CD4-positive, alpha-beta T cell (primary cell): ENCODE measurements at places on chromosomes 16 and 17.

- DNase-seq, result no peak
Observed at GRCh38 chr17:353213-353837, 718 bp upstream of the RPH3AL start.

GRCh38 chr16:57865746-57866528, 63.6 kb upstream of the KIFC3 start:
- no peak for DNase-seq

DNA sequence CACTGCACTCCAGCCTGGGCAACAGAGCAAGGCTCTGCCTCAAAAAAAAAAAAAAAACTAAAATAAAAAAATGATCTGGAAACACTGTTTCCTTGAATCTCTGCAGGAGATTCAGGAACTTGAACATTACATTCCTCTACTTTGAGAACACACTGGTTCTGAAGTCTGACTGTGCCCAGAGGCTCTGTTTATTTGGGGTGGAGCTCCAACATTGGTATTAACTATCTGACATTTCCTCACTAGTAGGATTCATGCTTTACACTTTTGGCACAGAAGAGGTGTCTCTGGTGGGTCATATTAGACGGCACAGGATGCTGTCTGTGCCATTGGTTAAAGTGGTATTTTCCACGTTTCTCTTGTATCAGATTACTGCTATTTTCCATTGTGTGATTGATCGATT, 10.4 kb downstream of the SULT1A2 start:
- no peak for DNase-seq

GRCh38 chr16:25413975-25414374, 156.3 kb upstream of the ZKSCAN2 start:
- DNase-seq, result no peak

GRCh38 chr17:79338152-79338551, 263.5 kb downstream of the ENGASE start:
- no peak for DNase-seq

DNA sequence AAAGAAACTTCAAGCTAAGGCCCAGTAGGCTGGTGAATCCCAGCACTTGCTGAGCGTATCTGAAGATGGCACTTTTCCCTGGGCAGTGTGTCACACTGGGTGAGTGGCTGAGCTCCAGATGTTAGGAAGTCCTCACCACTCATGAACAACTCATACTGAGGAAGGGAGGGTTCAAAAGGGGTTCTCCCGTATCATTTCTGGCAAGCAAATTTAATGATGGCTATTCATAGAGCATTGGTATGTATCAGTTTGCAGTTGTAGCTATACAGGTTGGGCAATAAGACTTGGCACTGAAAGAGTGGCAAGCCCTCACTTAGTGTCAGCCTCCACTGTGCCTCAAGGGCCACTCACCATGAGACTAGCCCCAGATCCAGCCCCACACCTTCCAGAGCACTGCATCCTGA, 10.7 kb downstream of the GFOD2 start:
- DNase-seq, result no peak

DNA sequence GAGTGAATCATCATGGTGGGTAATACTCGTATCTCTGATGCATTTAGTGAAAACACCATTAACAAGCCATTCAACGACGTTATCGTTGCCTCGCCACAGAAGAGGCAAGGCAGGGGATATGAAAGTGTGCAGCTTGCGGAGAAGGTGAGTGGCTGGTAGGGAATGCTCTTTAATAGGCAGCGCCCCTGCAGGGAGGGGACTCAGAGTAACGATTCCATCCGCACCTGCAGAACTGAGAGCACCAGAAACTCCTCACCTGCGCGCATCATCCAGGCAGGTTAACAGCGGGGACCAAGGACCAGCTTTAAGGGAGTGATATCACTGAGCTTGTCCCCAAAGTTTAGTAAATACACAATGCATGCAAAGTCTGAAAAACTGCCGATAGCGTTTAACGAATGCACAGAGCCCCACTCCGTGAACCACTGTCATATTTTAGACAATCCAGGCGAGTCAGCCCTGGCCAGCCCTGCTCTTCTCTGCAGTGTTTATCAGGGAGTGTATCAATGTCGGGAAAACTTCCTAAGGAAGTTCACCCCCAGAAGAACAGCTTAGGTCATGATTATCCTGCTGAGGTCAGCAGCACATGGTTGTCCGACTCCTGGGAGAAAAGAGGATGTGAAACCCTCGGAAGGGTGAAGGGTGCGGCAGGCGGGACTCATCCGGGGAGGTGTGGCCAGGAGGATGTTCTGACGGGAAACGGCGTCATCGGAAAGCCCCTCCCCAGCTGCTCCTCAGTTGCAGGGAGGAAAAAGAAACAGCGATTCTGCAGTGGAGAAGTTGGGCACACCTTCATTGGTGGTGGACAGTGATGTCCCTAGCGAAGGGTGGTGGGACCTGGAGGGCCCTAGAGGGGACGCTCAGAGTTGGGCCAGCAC, 68.5 kb upstream of the DNAH17 start:
- peak; percentile 22 for DNase-seq

DNA sequence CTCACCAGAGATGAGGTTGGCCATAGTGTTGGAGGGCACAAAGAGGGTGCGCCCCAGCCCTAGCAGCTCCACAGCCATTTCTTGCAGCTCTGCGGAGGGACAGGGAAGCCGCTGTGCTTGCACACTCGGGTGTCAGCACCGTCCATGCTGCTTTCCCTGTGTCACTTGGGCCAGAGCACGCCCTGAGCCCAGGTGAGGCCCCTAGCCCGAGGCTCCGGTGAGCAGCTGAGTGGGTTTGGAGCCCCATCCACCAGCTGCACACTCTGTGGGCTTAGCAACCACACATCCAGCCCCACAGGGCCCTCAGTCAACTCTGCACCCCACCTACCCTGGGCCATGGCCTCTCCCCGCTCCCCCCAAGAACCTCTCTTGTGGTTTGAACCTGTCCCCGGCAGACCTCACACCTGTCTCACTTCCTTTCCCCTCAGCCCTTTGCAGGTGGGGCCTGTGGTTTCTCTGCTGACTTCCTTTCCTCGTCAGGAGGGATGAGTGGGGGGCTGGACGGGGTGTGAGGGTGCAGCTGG, 20.7 kb downstream of the TMEM235 start:
- DNase-seq, result peak; percentile 80

DNA sequence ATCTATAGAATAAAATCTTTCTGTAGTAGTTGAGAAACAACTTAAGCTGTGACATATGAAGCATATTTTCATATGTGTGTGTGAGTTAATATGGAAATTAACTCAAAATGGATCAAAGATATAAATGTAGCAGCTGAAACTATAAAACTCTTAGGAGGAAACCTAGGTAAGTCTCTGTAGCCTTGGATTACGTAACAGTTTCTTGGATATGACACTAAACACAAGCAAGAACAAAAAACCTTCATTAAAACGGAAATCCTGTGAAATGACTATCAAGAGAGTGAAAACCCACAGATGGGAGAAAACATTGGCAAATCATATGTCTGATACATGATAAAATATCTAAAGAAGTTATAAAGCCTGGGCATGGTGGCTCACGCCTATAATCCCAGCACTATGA, 104.4 kb downstream of the VPS53 start:
- no peak for DNase-seq

GRCh38 chr17:386141-386876, 33.7 kb upstream of the RPH3AL start:
- peak; percentile 74 for DNase-seq

GRCh38 chr16:83992624-83993023, 24.6 kb downstream of the NECAB2 start:
- DNase-seq, result no peak

DNA sequence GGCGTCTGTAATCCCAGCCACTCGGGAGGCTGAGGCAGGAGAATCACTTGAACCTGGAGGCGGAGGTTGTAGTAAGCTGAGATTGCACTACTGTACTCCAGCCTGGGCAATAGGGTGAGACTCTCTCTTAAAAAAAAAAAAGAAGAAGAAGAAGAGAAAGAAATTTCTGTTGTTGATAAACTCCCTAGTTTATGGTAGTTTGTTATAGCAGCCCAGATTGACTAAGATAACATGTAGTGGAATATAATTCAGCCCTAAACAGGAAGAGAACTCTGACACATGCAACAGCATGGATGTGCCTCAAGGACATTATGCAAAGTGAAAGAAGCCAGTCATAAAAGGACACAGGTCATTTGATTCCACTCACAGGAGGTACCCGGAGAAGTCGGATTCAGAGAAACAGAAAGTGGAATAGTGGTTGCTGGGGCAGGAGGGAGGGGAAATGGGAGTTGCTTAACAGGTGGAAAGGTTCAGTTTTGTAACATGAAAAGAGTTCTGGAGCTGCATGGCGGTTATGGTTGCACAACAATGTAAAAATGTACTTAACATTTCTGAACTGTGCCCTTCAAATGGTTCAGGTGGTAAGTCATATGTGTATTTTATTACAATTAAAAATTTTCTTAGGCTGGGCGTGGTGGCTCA, 26.0 kb upstream of the PRM1 start:
- DNase-seq, result no peak

DNA sequence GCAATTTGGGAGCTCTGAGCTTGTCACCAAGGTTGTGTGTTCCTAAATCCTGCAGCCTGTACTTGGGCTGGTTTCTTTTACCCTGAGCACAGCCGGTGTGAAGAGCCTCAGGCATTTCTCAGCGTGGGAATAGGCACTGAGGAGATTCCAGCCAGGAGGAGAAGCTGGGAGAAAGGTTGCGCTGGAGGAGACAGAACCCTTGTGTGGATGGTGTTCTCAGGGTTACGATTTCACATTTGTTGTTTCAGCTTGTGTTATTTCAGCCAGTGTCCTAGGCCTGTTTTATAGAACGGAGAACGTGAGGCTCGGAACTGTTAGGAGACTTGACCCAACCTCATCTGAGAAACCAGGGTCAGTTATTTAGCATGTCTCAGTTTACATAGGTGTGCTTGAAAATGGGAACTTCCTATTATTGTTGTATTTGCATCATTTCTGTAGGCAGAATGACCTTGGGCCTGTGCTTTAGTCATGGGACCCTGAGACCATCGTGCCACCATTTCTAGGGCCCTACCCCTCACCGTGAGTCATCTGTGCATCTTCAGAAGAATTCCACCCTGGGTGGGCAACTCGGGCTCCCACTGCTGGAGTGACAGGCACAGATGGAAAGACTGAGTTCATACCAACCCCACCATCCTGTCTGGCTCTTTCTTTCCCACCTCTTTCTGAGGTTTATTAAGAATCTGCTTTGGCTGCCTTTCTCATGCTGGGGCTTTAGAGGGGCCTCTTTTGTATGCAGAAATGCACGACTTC, 134.9 kb downstream of the MSI2 start:
- no peak for DNase-seq

DNA sequence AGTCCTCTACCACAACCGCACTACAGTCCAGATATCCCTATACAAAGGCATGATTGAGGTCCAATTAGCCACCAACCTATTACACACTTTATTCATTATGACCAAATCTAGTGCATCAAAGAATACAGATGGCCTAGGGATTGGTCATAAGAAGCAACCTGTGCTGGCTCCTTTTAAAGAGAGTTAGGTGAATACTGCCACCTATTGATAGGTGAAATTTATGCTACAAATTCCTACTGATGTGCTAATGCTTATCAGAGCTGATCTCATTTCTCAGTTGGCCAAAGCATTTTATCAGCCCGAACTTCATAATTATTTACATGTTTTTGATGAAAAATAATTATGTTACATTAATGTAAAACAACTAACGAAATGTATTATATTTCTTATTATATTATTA, 166.3 kb downstream of the ANKFN1 start:
- no peak for DNase-seq

GRCh38 chr16:61792194-61792909, 243.9 kb downstream of the CDH8 start:
- no peak for DNase-seq

- DNase-seq, result no peak
Observed at GRCh38 chr17:49944273-49944870, 24.6 kb upstream of the DLX4 start.

- no peak for DNase-seq
Observed at GRCh38 chr16:8763083-8763482, 34.4 kb downstream of the TMEM186 start.

DNA sequence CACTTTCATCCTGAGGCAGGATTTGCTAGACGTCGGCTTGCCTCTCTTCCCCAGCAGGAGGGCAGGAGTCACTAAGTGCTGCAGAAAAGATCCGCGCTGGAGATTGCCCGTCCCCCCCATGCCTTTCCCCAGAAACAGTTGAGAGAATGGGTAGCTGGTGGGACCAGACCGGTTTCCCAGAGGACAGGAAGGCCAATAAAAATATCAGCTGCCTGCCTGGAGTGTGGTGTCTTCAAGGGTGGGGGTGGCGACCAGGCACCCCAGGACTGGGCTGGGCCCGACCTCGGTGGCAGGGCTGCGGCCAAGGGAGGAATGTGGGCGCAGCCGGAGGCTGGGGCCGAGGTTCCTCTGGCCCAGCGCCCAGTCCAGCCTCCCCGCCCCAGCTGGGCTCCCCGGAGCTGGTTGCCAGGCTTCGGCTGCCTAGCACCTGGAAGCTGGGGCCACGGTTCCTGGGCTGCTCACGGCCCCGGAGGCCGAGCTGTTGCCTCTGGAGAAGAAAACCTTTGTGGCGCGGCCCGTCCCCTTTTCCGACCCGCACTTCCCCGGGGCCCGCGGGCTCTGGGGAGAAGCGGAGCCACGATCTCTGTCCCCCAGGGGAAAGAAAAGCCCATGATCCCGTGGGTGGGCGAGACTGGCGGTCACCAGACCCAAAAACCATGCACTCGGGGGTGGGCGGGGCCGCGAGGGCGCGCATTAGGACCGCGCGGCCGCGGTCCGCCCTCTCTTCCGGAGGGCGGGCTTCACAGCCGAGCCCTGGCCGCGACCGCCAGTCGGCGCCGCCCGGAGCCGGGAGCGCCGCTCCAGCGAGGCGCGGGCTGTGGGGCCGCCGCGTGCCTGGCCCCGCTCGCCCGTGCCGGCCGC, at the start of gene TRAF4:
TSS of gene TRAF4 (plus strand) at position 769 of the 861 bp plus-strand sequence. CDS start 102 bp downstream, outside the sequence.
- DNase-seq, result peak; percentile 92

GRCh38 chr16:55913716-55914115, 38.5 kb upstream of the CES5A start:
- no peak for DNase-seq

DNA sequence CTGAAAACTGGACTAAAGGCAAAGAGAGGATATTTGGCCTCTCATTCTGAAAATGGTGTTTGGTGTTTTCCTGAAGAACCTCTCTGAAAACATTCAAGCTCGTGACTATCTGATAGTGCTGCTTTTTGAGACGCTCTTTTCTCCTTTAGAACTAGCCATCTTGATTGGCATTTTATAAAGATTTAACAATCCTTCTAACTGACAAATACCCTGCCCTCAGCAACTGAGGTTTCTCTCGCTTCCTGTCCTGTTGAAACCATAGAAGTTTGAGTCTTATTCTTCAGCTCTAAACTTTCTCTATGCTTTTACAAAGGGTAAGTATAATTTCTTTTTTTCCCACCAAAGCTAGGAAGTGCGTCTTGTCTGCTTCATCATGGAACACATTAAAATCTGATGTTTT, 13.3 kb downstream of the CNEP1R1 start:
- no peak for DNase-seq
